ENCODE measurements at places on chromosomes 16 and 17. TPM values are rescaled to one million over a fixed set of nuclear protein-coding genes. Genes with fewer than 3 reads are reported as not detected.

Gene TEX19
- total RNA-seq, result 0.41 TPM

Gene SLC52A1
- total RNA-seq, result 0.62 TPM

Gene CSH2
- total RNA-seq, result not detected

Gene GCGR
- total RNA-seq, result 0.08 TPM

Gene SHCBP1
- 35.3 TPM for total RNA-seq

Gene APOH
- total RNA-seq, result 6.7 TPM

Gene TPSAB1
- 0.27 TPM for total RNA-seq

Gene SLC35G6
- not detected for total RNA-seq

Gene ZNF385C
- 0.30 TPM for total RNA-seq

Gene SLC16A11
- total RNA-seq, result not detected

Gene ACSM2A
- not detected for total RNA-seq

Gene ASPHD1
- 20.2 TPM for total RNA-seq

Gene ORC6
- total RNA-seq, result 38.0 TPM

Gene SDR42E2
- total RNA-seq, result not detected

Gene CTRB1
- total RNA-seq, result not detected

Gene CXCL16
- 21.2 TPM for total RNA-seq

Gene EPOP
- 10.8 TPM for total RNA-seq

Gene C1QTNF8
- 0.05 TPM for total RNA-seq

Gene AIPL1
- not detected for total RNA-seq

Gene NPIPA3
- total RNA-seq, result 1.0 TPM

Gene FOXN1
- total RNA-seq, result 0.02 TPM

Gene MLKL
- 50.1 TPM for total RNA-seq

Gene LCAT
- 11.0 TPM for total RNA-seq
